ENCODE measurements at places on chromosomes 7 and 10. TPM values are rescaled to one million over a fixed set of nuclear protein-coding genes. Genes with fewer than 3 reads are reported as not detected.

Gene MPP7
- 5.8 TPM for total RNA-seq

Gene DNAH11
- not detected for total RNA-seq

Gene TBC1D12
- total RNA-seq: 0.55 TPM

Gene ZNF736
- 22.6 TPM for total RNA-seq

Gene C10orf90
- not detected for total RNA-seq

Gene GIMAP4
- 30.9 TPM for total RNA-seq

Gene NEUROD6
- total RNA-seq: not detected

Gene GATAD1
- total RNA-seq: 19.0 TPM

Gene GDF2
- not detected for total RNA-seq

Gene CYP2C18
- total RNA-seq: not detected

Gene LRWD1
- 25.9 TPM for total RNA-seq

Gene MYL10
- not detected for total RNA-seq

Gene PAX2
- total RNA-seq: not detected

Gene GSTO2
- 1.3 TPM for total RNA-seq

Gene ATXN7L1
- total RNA-seq: 3.8 TPM

Gene CYP2E1
- not detected for total RNA-seq
